OCI-LY7 (cell line): ENCODE measurements at places on chromosomes 2 and 18. TPM values are rescaled to one million over a fixed set of nuclear protein-coding genes. Genes with fewer than 3 reads are reported as not detected.

DNA sequence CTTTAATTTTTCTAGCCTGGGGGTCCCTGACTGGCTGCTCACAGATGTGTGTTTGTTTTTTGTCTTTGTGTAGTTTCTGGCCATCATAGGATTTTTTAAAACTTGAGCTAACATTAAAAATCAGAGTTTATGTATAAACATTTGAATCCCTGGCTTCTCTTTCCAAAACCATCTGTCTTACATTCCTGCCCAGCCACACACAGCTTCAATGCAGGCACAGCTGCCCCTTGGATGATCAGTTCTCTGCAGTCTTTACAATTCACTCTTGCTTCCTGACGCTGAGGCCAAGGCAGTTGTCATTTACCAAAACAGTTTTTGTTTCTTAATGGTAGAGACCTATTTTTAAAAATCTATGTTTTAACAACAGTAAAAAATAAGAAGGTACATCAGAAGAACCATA is 169.2 kb upstream of the LRRTM1 start:
- no peak for DNase-seq

DNA sequence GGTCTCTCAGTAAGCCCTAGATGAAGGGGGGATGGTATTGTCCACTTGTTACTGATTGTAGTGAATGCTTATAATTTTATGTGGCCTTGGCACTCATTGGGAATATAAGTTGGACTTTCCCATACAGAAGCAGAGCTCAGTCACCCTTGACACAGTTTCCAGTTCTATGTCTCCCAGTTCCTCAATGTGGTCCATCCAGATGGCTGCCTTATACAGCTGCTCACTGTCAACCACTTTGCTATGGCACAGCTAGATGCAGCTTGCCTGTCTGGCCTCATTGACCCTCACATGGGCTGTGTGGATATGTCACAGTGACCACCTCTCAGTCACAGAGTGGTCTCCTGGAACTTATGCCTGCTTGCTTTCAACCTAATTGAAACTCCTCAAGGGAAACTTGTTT is 21.7 kb downstream of the SLC39A6 start:
- no peak for DNase-seq

DNA sequence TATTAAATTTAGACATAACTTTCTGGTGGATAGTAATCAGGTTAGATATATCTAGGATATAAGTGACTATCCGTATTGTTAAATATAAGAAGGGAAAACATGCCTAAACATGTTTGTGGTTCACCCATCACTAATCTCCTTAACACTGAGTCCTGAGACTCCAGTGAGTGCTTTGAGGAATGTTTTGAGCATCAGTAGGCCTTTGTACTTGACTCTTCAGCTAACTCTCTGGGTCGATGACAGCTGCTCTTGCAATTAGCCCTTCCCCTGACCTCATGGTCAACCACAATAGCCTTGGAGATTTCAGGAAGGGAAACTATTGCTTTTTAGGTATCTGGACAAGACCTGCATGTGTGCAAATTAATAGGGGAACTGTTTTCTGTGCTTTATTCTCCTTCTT is 716.8 kb downstream of the EPHA4 start:
- no peak for DNase-seq

TLK1 gene
- total RNA-seq: 150 and 154 TPM in 2 replicates
